ENCODE measurements at places on chromosomes 3 and 15.

DNA sequence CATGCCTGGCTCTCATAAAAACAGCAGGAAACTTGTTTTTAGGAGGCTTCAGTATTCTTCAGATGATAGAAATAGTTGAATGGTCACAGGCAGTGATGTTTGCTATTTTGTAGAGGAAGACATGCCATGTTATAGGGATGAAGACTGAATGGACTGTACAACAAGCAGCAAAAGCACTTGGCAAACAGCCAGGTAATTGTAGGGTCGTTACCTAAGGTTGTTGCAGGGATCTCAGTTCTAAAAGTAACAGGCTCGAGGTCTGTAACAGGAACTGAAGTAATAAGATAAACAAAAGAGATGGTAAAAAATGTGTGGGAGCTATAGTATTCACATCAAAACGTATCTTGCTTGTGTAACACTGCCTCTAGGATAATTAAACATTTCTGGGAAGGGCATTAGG, 116.3 kb downstream of the TFG start:
- no peak for DNase-seq

DNA sequence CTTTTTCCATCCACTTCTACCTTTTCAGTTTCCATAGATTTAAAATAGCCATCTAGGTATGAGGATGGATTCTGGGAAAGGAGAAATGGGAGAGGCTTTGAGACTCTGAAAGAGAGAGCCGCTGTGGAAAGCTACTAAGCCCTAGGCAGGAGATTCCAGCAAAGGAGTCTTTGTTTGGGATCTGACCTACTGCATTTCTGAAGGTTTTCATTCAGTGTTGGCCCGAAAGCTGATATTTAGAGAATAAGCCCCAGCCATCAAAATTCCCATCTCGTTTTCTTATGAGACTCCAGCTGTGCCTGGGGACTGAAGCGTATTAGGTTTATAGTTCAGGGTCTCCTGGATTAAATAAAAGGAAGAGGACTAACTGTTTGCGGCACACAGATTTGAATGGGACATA, 19.5 kb downstream of the LIPH start:
- DNase-seq, result no peak

DNA sequence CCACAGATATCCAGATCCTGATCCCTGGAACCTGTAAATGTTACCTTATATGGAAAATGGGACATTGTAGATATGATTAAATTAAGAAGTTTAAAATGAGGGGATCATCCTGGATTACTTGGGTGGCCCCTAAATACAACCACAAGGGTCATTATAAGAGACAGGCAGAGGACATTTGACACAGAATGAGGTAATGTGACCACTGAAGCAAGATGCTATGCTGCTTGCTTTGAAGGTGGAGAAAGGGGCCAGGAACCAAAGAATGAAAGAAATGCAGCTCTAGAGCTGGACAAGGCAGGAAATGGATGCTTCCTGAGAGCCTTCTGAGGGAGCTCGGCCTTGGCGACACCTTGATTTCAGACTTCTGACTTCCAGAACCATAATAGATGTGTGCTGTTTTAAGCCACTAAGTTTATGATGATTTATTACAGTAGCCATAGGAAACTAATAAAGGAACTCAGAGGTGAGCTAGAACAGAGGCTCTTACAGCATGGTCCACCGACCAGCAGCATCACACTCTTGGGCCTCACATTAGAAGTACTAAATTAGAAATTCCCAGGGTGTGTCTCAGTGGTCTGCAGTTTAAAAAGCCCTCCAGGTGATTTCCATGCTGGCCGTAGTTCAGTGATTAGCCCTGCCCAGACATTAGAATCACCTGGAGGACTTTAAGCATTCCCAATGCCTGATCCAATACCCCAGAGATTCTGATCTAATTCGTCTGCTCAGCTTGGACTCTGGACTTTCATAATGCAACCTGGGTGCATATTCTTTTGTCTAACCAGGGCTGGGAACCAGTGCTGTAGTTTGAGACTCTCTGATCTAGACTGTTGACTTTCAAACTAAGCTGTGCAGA, 7.5 kb downstream of the COLQ start:
- no peak for DNase-seq

DNA sequence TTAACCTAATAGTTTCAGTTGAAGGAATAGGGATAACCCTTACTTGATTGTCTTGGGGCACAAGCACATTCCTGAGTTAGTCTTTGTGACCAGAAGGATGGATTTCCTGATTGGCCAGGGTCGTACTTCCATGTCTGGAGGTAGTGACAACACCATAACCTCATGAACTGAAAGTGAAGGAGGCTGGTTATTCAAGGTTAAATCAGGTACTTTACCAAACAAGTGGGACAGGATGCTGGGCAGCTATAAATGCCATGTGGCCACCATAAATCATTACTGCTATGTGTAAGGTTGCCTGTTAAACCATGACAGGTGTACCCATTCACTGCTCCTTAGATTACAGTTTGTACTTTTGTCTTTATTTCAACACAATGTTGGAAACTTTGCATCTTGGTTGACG, 128.3 kb upstream of the SAMMSON start:
- no peak for DNase-seq

- DNase-seq, result no peak
Observed at GRCh38 chr15:75718328-75718727, 5.7 kb upstream of the CSPG4 start.

GRCh38 chr3:123082370-123083065, 15.7 kb downstream of the PDIA5 start:
- DNase-seq, result no peak

DNA sequence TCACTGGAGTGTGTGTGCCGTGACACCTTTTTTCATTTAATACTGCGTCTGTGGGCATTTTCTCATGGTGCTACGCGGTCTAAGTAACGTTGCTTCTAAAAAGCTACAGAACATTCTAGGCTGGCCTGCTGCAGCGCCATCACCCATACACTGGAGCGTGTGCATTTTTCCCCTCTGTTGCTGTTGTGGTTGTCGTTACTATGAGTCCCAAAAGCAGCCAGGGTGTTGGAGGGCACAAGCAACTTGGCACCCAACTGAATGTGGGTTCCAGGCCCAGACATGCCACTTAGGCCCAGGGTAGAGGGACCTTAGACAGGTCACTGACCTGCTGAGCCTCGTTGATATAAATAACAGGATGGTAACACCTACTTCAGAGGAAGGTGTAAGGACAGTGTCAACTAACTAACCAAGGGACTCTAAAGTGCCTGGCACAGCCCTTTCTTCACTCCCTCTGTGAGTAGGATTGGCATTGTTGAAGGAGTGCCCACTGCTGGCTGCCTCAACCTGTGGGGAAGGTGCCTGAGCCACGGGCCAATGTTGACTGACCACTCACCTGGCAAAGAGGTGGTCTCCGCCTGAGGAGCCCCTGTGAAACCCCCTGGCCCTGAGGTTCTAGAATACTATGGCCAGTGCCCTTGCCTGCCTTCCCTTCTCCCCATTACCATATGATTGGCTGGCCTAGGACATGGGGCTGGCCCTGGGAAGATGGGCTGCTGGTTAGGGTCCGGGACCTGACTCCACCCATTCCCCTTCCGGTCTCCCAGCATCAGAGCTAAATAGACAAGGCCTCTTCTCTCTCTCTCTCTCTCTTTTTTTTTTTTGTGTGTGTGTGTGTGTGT, 3.5 kb downstream of the CSK start:
- no peak for DNase-seq

GRCh38 chr15:78070049-78070700, 7.3 kb downstream of the TBC1D2B start:
- DNase-seq, result no peak

DNA sequence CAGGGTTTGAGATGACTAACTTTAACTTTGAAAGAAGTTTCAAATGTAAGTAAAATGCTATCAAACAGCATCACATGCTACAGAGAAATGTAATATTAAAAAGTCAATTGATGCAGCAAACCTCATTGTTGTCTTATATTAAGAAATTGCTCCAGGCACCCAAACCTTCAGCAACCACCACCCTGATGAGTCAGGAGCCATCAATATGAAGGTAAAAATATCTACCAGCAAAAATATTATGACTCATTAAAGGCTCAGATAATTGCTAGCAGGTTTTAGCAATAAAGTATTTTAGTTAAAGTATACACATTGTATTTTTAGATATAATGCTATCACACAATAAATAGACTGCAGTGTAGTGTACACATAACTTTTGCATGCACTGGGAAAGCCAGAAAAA, 746.3 kb downstream of the ZPLD1 start:
- DNase-seq, result no peak
